ENCODE measurements at places on chromosomes 6 and 20.

- DNase-seq = peak; percentile 64
Measured at GRCh38 chr6:145814035-145814500, 527 bp downstream of the FBXO30 start.

DNA sequence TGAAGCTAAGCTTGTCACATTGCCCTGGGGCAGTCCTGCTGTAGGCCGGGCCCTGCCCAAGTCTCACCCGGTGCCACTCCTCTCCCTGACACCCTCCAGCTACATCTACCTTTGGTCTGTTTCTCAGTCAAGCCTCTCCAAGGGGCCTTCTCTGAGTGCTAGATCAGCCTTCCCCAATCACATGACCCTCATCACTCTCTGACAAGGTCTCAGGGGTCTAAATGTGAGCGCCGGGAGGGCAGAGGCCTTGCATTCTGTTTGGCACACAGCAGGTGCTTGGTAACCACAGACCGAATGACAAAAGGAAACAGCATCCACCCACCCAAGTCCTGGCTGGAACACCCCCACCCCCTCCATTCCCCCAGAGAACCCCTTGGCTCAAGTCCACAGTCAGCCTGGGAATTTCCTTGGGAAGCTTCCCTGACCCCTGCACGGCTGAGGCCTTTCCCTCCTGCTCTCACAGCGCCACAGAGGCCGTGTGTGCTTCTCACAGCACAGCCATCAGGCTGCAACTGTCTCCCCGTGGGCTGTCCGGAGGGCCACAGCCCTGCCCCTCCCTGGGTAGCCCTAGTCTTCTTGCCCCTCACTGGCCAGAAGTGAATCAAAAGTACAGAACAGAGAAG lies 32.9 kb downstream of the PKIG start:
- no peak for DNase-seq

DNA sequence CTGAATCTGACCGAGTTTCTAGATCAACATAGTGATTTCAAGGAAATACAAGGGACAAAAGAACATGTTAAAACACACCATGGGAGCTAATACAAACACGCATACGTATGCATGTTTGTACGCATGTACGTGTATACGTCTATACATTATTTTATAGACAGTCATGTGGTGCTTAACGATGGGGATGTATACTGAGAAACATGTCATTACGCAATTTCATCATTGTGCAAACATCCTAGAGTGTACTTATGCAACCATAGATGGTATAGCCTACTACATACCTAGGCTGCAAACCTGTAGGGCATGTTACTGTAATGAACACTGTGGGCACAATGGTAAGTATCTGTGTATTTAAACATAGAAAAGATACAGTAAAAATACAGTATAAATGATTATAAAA lies 25.0 kb upstream of the NELFCD start:
- no peak for DNase-seq

DNA sequence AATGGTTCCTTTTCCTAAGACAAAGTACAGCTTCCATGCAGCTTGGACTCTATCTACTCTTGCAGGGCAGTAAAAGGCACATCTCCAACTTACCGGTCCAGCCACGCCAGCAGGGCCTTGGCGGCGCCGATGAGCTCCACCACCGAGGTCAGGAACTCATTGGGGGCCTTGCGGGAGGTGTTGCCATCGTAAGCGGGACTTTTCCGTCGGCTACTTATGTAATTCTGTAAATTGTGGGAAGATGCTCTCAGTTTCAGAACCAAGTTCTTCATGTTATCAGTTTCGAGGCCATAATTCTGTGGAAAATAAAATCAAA lies 68.5 kb downstream of the CNKSR3 start:
- no peak for DNase-seq

DNA sequence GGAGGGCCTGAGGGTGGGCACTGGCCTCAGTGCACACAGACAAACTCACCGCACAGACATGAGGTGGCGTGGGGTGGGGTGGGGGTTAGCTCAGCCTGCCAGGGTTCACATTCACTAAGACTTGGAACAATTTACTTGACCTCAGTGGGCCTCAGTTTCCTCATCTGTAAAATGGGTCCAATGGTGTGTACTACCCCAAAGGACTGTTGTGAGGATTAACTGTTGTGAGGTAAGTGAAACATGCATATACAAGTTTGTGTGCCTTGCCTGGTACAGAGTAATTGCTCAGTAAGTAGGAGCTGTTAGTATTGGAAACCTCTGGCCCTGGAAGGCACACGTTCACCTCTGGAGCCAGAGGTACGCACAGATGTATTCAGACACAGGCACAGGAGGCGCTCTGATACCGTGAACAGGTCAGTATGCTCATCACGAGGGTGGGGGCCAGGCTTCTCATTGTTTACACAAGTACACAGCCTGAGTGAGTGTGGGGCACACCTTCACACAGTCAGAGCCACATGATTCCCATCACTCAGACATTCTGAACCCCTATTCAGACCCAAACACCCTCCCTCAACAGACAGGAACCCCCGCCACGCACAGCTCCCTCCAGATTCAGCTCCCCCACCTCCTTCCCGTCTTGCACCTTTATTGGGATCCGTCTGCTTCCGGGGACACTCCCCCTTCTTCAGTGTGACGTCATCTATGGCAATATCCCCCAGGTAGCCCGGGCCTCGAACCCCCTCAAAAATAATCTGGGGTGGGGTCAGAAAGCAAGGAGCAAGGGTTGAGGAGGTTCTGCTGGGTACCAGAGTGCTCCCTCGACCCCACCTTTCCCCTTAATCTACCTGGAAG lies 59.9 kb downstream of the MDGA1 start:
- DNase-seq = no peak

- no peak for DNase-seq
Measured at GRCh38 chr20:19096843-19097242, 115.6 kb upstream of the SLC24A3 start.

DNA sequence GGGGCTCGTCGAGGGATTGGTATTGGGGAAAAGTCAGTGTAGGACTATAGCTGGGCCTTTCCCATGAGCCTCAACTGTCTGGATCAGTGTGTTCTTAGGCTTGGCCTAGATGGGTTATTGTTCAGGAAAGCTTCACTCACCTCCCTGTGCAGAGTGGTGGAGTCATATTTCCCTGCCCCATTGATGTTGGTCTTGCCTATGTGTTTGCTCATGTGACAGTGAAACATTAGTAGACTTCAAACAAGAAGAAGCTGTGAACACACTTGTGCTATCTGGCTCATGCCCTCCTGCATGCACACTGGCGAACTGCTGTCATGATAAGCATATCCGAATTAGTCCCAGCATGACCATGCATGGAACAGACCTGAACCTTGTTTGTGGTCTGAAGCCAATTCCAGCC lies 171.1 kb downstream of the DHX35 start:
- no peak for DNase-seq

DNA sequence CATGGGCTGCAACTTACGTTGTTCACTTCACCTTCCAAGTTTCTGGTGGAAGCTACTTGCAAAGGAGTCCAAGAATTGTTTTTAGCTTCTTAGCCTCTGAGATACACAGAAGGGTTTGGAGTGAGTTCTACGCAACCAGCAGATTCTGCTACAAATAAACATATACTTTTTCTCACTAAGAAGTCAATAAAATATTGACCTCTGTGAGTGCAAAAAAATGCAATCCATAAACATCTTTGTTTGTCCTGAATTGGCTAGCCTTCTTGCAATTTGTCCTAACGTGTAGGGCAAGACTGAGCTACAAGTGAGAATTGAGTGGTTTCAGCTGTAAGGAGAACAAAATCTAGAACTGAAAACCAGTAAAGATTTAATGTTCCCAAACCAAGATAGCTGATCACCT lies 26.2 kb upstream of the E2F3 start:
- no peak for DNase-seq

DNA sequence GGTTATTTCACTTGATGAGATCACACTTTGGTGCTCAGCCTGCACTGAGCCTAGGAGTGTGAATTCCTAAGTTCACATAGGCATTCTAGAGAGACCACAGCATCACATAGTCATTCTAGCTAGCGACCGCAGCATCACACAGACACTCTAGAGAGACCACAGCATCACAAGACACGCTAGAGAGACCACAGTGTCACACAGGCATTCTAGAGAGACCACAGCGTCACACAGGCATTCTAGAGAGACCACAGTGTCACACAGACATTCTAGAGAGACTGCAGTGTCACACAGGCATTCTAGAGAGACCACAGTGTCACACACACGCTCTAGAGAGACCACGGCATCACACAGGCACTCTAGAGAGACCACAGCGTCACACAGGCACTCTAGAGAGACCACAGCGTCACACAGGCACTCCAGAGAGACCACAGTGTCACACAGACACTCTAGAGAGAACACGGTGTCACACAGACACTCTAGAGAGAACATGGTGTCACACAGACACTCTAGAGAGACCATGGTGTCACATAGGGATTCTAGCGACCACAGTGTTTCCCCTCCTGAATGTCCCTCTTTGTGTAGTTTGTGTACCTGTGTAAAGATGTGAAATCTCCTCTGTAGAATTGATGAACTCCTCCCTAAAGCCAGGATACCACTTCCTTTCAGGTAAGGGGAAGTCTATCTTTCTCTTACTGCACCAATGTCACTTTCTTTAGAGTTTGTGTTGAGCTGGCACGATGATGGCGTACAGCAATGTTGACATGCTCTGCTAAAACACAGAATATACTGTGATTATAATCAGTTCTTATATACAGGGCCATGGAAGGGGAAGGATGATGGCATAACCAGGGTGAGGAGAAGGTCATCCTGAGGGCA lies 169.4 kb downstream of the ZDHHC14 start:
- no peak for DNase-seq

DNA sequence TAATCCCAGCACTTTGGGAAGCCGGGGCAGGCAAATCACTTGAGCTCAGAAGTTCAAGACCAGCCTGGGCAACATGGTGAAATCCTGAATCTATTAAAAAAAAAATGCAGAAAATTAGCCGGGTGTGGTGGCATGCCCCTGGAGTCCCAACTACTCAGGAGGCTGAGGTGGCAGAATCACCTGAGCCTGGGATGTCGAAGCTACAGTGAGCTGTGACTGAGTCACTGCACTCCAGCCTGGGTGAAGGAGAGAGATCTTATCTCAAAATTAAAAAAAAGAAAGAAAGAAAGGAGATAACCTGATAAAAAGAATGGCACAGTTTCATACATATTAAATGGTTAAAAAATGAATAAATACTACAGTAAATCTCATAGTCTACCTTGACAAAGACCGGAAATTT lies 123.6 kb upstream of the TNFAIP3 start:
- DNase-seq = no peak

DNA sequence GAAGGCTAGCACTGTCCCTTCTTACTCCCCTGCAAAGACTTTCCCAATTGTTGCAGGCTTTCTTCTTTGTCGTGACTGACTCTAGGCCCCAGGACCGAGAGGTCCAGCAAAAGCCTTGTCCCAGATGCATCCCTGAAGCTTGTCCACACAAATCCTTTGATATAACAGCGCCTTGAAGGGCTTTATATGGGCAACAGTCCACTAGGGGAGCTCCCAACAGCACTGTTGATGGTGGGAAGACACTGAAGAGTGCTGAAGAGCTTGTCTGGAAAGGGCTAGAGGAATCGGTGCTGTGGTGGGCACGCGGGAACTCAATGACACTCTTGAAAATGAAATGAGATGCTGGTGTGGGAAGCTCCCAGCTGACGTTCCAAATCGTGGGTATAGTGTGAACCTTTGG lies 316.1 kb upstream of the CDH4 start:
- no peak for DNase-seq

GRCh38 chr20:13638162-13638495 lies 603 bp downstream of the TASP1 start:
- no peak for DNase-seq

GRCh38 chr20:2320813-2321658 lies 25.2 kb downstream of the TGM3 start:
- no peak for DNase-seq

DNA sequence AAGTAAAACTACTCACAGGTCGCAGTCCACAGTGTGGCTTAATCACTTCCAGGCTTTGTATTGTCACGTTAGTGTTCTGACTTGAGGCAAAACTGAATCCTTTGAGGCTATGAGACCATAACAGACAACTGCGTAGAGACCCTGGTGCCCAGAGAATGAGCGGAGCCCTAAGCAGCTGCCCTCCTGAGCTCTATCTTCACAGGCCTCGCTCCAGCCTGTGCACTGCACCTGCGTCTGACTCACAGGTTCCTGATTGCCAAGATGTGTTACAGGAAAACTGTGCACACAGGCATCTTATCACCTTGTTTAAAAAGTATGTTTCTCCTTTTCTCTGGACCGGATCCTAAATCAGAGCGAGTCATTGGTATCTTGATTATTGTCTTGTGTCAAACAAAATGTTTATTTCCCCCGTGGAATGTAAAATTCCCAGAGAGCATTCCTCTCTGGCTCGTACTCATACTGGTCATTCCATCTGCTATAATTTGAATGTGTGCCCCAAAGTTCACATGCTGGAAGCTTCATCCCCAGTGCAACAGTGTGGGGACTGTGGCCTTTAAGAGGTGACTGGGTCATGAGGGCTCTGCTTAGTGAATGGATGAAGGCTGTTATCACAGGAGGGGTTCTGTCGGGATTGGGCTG lies 25.7 kb downstream of the PRR18 start:
- no peak for DNase-seq

- no peak for DNase-seq
Measured at GRCh38 chr6:104227508-104227907, 632.2 kb downstream of the HACE1 start.

- DNase-seq = no peak
Measured at GRCh38 chr6:11467364-11467763, 70.2 kb upstream of the TMEM170B start.

DNA sequence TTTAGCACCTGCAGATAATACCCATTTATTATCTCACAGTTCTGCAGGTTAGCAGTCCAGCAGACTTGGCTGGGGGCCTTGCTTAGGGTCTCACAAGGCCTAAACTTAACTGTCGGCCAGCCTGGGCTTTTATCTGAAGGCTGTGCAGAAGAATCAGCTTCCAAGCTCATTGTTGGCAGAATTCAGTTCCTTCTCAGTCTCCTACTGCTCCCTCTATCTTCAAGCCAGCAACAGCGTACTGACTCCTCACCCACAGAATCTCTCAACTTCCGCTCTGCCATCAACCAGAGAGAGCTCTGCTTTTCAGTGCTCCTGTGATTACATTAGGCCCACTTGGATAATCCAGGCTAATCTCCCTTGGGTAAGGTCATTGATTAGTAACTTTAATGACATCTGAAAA lies 30.2 kb upstream of the NHSL1 start:
- DNase-seq = no peak

DNA sequence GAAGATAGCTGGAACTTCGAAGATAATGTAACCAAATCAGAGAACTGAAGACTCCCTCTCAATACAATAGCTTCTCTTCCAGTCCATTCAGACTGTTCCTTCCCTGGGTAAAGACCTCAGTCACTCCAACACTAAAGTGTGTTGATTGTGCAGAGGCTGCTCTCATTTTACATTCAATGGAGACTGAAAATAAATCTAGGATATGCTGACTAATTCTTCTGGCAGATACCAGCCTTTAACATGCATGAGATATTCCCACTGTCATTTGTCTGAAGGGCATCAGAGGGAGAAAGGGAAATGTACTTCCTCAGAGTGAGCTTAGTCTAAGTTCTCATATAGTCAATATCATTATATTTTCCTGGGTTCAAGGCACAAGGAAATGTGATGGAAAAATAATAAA lies 166.4 kb upstream of the IRAK1BP1 start:
- DNase-seq = no peak

GRCh38 chr6:167506443-167507301 lies 181.8 kb downstream of the TTLL2 start:
- no peak for DNase-seq
